ENCODE measurements at places on chromosomes 3 and 15.

DNA sequence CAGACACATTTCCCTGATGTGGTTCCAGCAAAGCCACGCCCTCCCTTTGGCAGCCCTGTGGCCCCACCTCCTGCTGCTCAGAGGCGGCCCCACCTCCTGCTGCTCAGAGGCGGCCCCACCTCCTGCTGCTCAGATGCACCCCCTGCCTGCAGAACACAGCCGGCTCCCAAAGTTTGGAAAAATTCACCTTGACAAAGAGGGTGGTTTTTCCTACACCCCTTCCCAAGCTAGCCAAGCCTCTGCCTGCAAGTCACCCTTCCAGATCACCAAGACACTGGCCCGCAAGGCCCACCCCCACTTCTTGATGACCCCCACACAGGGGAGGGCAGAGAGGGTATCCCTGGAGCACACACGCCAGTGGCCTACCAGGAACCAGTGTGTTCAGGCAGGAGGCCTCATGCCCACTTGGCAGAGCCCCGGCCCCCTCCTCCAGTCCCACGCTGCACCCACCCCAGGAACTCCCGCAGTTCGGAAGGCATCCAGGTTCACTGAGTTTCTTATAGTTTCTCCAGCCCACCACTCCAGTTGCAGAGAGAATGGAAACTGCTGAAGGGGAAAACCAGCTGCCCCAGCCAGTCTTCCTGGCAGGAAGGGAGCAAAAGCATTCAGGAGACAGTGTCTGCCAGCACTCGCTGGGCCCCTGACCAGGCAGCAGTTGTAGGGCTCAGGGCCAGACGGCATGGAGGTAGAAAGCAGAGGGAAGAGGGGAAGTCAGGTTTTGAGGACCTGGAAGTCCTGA lies 2.3 kb upstream of the HAPLN3 start:
- peak; percentile 78 for DNase-seq

GRCh38 chr15:50135031-50135551 lies 16.1 kb upstream of the ATP8B4 start:
- peak; percentile 15 for DNase-seq

DNA sequence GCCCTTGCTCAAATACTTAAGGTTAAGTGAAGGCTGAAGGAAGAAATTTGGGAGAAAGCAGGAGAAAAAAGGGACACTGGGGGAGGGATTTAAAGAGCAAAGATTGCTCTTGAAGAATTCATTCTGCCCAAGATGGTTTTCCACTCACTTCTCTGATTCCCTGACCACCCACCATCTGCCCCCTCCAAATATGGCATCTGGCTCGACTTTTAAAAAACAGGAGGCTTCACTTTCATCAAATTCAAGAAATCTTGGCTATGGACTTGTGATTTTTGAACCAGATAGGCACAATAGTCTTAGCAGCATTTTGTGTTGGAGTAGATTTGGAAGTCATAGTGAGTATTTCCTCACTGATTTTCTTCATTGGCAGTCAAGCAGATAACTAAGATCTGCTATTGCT lies 574.4 kb upstream of the SUCLG2 start:
- DNase-seq, result no peak

- no peak for DNase-seq
These were observed 1192.8 kb upstream of the CADM2 start for GRCh38 chr3:83765956-83766355.

DNA sequence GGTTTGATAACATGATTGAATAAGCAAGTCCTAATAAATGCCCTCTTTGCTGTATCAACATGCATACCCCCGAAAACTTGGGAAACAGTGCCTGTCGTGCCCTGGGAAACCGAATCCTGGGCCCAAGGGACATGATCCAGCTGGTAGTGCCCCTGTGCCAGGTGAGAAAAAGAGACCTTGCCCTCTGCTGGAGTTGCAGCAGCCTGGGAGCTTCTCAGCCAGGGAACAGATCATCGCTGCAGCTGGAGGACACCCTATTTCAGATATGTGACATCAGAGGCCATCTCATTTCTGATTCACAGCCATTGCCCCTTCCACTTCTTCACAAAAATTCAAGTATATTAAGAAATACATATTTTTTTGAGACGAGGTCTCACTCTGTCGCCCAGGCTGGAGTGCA lies 32.3 kb downstream of the STOML1 start:
- DNase-seq, result no peak

- peak; percentile 19 for DNase-seq
These were observed 754 bp downstream of the B3GNT5 start for GRCh38 chr3:183253528-183254486.

GRCh38 chr3:142850395-142851023 lies 38.4 kb downstream of the PCOLCE2 start:
- DNase-seq, result no peak

DNA sequence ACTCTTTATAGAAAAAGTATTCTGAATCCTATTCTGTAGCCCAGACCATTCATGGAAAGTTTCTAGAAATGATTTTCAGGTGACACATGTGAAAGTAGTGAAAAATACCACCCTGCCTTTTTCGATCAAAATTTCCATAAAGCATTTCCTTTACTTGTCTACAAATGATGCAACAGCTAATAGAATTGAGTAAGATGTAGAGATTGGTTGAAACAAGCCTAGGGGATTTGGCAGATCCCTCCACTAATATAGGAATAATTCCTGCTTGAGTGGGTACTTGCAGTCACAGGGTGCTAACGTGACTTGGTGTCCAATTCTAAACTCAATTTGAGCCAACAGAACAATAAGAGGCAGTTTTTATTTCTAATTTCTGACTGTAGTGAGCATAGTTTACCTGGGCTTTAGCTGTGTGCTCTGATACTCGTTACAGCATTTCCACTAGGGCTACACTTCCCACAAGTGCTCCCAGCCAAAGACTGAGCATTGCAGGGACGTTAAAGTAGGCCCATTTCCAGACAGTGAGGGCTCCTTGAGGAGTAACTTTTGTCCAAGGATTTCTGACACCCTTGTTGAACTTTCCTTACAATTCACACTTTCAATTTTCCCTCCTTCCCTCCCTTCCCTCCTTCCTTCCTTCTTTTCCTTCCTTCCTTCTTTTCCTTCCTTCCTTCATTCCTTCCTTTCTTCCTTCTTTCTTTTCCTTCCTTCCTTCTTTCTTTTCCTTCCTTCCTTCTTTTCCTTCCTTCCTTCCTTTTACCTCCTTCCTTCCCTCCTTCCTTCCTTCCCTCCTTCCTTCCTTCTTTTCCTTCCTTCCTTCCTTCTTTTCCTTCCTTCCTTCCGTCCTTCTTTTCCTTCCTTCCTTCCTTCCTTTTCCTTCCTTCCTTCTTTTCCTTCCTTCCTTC lies 53.9 kb upstream of the TP63 start:
- DNase-seq, result no peak

GRCh38 chr3:132870541-132870940 lies 148.3 kb upstream of the NPHP3 start:
- no peak for DNase-seq

- no peak for DNase-seq
These were observed 141.1 kb downstream of the PTPRG start for GRCh38 chr3:61702453-61702852.

GRCh38 chr15:59379531-59379930 lies 6.9 kb upstream of the MYO1E start:
- no peak for DNase-seq

GRCh38 chr3:13863965-13864595 lies 15.8 kb downstream of the WNT7A start:
- no peak for DNase-seq

- no peak for DNase-seq
These were observed 1.9 kb downstream of the LRIG1 start for GRCh38 chr3:66498687-66499621.

DNA sequence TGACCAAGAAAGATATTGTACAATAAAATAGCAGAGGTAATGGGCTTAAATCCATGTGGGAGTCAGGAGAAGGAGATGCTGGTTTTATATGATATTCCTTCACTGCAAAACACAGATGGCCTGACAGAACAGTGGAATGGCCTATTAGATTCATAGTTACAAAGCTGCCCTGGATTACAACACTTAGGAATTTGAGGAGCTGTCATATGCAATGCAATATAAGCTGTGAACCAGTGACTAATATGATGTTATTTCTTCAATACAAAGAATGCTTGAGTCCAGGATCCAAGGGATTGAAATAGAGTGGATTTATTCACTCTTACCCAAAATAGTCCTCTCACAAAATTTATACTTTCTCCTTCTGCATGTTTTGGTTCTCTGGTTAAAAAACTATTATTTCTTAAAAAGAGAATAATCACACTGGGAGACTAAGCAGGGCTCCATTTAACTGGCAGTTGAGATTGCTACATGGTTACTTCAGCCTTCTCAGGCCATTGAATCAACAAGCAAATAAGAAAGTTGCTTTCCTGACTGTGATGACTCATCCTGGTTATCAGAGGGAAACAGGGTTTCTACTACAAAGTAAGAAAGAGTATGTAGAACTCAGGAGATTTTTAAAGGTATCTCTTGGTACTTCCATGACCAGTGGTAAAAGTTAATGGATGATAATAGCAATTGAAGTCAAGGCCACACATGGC lies 79.8 kb upstream of the ZPLD1 start:
- DNase-seq, result no peak

- DNase-seq, result no peak
These were observed 18.1 kb downstream of the MCF2L2 start for GRCh38 chr3:183410280-183410679.

GRCh38 chr15:82933576-82933975 lies 18.9 kb downstream of the HOMER2 start:
- no peak for DNase-seq

- DNase-seq, result no peak
These were observed 727.7 kb downstream of the NTRK3 start for GRCh38 chr15:87528873-87529272.

DNA sequence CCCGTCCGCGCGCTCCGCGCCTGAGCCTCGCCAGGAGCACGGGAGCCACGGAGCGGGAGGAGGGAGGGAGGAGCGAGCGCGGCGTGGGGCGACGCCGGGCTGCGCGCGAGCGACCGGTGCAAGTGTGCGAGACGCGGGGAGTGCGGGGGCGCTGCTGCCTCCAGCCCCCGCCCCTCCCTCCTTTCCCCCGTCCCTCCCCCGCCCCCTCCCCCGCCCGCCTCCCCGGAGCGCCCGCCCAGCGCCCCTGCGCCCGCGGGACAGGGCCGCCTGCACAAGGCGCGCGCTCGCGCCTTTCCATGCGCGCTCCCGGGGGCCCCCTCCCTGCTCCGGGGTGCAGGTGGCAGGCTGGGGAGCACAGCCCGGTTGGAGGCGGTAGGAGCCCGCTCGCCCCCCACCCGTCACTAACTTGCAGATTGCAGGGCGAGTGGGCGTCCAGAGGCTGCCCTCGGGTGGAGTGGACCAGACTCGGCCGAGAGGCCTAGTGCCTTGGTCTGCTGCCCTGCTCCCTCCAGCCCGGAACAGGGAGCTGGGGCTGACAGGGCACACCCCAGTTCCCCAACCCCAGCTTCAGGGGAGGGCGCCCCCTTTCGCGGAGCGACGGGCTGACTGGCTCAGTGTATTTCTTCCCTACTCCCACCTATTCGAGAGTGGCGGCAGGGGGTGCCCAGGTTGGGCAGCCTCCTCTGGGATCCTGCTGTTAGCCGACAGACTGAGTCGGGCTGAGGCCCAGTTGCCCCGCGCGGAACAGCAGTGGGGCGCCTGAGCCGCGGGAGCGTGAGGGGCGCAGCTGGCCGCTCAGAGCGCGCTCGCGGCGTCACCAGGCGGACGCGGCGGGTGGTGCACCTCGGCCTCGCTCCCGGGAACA lies at the start of gene WNT7A:
TSS of gene WNT7A (minus strand) at position 126 of the 865 bp plus-strand sequence. CDS start 255 bp downstream, outside the sequence.
- peak; percentile 31 for DNase-seq

- DNase-seq, result no peak
These were observed 286.2 kb downstream of the CTNNB1 start for GRCh38 chr3:41485484-41485883.

GRCh38 chr3:10289787-10290355 lies 2.9 kb downstream of the GHRL start:
- no peak for DNase-seq

DNA sequence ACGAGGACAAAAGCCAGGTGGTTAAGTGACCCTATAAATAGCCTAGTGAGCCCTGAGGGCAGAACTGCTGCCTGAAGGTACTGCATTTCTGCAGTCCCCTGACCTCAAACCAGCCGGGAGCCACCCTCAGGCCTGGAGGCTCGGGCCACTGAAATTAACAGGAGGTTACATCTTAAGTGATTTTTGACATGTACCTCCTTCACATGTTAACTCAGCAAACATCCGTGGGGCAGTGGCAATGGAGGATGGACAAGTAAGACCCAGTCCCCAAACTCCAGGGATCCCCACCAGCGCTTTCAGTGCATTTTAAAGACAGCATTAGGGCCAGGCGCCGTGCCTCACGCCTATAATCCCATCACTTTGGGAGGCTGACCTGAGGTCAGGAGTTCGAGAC lies 26.2 kb downstream of the PSTPIP1 start:
- DNase-seq, result no peak

DNA sequence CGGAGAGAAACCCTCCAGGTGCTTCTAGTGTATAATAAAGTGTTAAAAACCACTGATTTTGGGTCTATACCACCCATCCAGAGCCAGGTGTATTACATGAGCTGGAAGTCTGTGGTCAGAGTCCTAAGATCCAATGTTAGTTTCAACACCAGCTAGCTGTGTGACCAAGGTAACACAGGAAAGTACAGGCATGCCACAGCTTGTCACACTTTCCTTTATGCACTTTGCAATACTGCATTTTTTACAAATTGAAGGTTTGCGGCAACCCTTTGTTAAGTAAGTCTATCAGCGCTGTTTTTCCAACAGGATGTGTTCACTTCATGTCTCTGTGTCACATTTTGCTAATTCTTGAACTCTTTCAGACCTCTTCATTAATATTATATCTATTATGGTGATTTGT lies 201.3 kb upstream of the PRICKLE2 start:
- DNase-seq, result no peak

DNA sequence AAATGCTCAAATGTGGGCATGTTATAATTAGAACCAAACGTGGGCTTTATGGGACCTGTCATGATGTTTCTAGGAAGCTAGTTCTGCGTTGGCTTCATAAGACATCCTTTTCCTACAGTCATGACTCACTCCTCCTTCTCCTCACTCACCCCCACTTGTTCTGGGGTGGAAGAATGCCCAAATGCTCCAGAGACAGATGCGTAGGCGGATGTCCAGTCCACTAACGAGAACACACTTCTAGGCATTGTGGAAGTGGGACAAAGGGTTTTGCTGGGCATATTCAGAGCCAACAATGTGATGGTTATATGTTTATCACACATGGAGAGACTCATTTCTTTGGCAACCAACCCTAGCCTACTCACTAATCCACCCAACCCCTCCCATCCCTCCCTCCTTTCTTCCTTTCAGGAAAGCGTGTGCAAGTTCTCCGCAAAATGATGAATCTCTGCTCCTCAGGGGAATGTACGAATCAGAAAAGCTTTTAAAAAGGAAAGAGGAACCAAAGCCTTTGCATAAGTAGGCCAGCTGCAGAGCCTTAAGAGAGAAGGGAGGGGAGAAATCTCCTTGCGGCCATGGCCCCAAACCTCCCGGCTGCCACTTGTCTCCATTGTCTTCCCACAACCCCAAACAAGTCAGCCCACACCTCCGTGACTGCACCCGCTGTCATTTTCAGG lies 123.0 kb upstream of the SPRED1 start:
- no peak for DNase-seq
